ENCODE measurements at places on chromosomes 1 and 21.

GRCh38 chr1:163071405-163072255 is 2.5 kb downstream of the RGS4 start:
- DNase-seq, result no peak

- DNase-seq, result no peak
These were observed 55.6 kb upstream of the ABCD3 start for GRCh38 chr1:94362466-94363058.

GRCh38 chr21:41466024-41466820 is 40.2 kb downstream of the MX1 start:
- DNase-seq, result no peak

- DNase-seq, result no peak
These were observed 21.0 kb downstream of the RSPH1 start for GRCh38 chr21:42475036-42475435.

GRCh38 chr1:109821831-109822745 is 58.4 kb upstream of the EPS8L3 start:
- DNase-seq, result no peak

DNA sequence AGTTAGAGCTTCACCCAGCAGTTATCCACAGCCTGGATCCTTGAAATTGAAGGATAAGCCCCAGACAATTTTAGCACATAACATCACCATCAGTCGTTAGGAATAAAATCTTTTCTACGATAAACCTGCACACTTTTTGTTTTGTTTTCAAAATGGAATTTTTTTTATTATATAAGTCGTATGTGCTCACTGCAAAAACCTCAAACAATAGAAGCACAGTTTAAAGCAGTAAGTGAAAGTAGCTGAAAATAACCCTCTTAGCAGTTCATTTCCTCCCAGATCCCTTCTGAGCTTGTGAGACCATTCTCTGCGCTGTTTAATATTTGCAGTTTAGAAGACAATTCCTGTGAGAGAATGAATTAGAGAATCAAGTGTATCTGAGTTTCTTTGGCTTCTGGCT is 38.3 kb downstream of the ELK4 start:
- no peak for DNase-seq

DNA sequence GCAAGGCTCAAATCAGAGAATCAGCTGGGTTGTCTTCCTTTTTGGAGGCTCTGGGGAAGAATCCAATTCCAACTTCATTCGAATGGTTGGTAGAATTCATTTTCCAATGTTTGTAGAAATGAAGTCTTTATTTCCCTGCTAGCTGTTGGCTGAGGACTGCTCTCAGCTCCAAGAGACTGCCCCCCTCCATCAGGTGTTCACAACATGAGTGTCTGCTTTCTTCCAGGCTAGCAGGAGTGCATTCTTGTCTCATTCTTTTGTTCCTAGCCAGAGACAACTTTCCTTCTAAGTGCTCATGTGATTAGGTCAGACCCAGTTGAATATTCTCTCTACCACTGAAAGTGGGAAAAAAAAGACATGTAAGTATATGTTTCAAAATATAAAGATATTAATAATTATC is 95.2 kb downstream of the HLX start:
- no peak for DNase-seq

DNA sequence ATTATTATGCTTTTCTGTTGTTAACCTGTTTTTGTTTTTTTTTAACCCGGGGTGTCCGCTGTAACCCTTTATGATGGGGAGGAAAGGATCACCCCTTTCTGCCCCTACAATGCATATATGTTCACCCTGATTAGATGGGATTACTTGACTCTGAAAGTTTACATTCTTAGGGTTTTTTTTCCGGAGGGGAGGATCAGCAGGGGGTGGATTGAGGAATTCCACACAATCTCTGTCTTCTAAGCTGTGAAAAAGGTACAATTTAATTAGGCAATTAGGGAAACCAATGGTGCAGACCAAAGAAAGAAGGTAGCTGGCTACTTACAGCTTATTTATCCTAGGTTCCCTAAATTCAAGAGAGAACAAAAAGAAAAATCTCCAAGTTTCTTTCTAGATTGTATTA is 58.3 kb downstream of the EDEM3 start:
- no peak for DNase-seq

GRCh38 chr1:60895252-60895651 is 187.1 kb upstream of the NFIA start:
- no peak for DNase-seq

- DNase-seq, result no peak
These were observed 136.8 kb downstream of the NOS1AP start for GRCh38 chr1:162206300-162206699.

- DNase-seq, result no peak
These were observed 8.2 kb upstream of the NEK2 start for GRCh38 chr1:211683396-211684297.

DNA sequence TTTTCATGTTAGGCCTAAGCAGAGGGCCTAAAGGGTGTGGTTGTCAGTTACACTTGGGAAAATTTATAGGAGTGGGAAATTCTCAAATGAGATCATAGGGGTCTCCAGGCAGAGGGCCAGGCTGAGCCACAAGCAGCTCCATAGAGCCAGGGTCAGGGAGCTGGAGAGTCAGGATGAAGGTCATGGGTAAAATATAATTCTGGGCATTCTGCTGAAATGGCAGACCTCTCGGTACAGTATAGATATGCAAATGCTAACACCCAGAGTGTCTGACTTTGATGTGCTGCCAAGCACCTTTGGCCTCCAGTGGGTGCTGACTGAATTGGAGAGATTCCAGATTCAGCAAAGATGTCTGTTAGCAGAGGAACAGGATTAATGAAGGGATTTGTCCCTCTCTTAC is 40.1 kb downstream of the DNM3 start:
- DNase-seq, result no peak

GRCh38 chr1:68449901-68450300 is at the start of gene RPE65:
Gene RPE65, minus strand, starts transcription at chr1:68449954. Its CDS starts 49 bp downstream, at chr1:68449905.
- DNase-seq, result no peak

DNA sequence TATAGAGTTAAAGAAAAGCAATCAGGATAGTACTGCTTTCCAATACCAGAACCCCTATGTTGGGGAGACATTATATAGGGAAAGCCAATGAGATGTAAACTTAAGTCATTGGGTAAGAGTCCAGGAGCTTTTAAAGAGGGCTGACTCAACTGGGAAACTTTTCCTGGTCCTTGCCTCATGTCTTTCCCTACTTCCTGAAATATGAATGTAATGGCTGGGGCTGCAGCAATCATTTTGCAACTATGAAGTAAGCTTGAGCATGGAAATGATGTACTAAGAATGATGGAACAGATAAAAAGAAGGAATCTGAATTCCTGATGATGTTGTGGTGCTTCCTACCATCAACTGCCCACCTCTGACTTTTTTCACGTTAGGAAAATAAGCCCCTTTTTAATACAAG is 55.7 kb downstream of the WDR3 start:
- no peak for DNase-seq

- no peak for DNase-seq
These were observed 99.5 kb upstream of the LYPLAL1 start for GRCh38 chr1:219074084-219074728.

- DNase-seq, result no peak
These were observed 2.8 kb upstream of the EFHD2 start for GRCh38 chr1:15406614-15407559.

DNA sequence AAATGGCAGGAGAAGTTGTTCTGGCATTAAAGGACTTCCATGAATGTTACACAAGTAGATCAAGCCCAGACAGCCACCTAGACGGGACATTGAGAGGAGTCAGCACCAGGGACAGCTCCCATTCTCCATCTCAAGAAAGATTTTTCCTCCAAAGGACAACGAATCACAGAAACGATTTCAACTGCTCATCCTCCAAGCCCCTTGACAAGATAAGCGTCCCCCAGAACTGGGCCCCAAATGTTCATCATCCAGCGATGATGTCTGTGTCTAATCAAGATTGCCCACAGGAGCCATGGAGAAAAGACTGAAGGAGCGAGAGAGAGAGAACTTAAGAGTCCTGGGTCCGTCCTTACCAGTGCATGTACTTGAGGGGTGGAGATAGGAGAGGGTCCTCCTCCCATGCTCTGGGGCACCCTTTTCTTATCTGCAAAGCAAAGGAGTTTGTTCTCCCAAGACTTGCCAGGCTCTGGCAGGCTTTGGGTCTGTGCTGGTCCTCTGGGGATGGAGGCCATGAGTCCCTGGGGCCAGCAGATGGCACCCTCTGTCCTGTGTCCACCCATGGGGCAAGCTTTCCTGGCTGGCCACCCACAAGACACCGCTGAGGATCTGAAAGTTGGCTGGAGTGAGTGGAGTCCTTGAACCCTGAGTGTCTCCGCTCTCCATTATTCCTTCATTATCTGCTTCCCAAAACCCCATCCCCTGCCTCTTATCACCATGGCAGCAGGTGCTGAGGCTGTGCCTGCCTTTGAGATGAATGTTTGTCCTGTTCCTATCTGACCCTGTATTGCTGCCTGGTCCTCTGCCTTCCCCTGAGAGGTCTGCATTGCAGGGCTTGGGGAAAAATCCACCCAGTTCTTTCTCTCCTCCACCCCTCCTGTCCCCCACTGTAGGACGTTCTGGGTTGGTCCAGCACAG is 164.6 kb downstream of the ACTL8 start:
- no peak for DNase-seq

DNA sequence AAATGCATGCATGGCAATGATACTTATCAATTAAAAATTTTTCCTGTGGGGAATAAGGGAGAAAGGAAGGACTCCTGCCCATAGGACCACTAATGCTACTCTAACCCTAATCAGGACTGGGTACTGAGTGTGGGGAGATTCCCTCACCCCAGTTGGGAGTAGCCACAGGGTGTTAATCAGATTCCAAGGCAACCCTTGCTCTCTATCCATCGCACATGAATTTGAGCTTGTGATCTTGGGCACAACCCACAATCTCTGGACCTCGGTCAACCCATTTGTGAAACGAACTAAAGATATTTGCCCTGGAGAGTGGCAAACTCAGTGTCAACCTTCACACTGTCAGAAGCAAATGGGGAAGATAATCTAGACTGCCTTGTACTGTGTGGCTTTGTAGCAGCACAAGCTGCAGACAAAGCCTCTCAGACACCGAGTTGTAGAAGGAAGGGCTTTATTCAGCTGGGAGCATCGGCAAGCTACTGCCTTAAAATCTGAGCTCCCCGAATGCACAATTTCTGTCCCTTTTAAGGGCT is 69.5 kb downstream of the SERINC2 start:
- no peak for DNase-seq

DNA sequence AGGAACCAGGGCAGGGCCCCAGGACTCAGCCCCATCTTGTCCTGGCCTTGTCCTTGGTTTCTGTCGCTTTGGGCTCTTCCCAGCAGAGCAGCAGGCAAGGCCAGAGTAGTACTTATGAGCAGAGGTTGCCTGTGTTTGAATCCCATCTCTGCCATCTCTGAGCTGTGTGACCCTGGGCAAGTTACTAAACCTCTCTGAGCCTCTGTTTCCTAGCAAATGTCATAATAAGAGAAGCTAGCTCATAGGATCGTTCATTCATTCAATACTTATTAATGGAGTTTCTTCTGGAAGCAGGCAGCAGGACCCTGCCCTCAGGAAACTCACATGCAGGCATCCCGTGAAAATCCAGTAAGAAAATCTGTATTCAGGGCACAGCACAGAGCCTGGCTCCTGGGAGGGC is 84.3 kb downstream of the FBXO2 start:
- no peak for DNase-seq

- DNase-seq, result no peak
These were observed 7.5 kb downstream of the OTUD3 start for GRCh38 chr1:19889656-19890055.

- no peak for DNase-seq
These were observed 35.7 kb downstream of the TENT5C start for GRCh38 chr1:117641536-117641935.

DNA sequence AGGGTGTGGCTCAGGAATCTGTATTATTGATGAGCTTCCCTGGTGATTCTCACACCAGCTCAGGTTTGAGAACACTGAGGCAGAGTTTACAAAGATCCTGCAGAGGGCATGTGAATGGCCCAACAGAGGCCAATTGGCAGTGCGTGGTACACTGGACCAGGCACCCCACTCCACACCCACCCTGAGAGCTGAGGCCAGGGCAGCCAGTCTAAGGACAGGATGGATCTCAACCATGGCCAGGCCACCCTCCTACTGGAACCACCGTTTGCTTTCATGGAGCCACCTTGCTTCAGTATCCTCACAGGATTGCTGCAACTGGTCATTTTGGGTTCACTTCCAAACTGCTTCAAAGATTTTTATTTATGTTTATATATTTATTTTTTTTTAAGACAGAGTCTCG is 7.3 kb upstream of the RASSF5 start:
- DNase-seq, result no peak

DNA sequence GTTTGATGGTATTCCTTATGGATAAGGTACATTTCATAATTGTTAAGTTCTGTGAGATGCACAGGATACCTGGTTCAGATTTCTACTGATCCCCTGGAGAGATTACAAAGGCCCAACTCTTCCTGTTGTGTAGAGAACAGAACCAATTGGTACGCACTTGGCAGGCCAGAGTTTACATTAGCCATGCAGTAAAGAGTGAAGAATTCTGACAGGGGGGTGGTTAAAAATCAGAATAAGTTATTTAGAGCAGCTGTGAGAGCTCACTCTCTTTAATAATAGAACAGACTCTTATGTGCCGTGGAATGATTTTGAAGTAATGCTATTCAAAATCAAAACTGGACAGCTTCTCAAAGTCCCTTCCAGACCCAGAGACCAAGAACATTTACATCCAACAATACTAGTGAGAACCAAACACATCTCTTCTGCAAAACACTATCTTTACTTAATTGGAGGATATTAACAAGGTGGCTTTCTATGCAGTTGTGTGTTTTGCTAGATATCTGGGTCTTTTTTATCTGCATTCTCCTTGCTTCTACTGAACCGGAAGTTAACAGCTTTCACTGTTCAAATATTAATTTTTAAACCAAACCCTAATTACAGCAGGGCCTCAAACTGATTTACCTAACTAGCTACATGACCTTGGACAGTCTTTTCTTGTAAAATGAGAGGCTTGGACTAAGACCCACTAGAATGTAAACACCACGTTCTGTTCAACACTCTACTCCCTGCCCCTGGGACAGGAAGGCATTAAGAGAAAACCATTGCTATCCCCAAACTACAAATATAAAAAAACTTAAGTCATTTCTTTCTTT is 4.0 kb downstream of the USP24 start:
- no peak for DNase-seq

GRCh38 chr1:60547821-60548220 is 474.3 kb upstream of the C1orf87 start:
- no peak for DNase-seq

DNA sequence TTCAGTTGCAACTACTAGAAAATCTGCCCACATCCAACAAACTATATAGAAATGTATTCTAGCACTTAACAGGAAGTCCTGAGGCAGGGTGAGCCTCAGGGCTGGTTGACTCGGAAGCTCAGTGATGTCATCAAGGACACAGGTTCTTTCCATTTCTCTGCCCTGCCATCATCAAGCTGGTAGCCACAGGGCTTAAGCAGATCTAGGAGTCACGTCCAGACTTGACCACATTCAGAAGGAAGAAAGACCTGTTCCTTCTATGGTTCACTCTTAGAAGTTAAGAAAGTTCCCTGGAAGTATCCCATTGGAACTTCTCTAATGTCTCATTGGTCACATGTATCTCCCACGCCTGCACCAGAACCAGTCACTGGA is 438.1 kb downstream of the PRDM2 start:
- no peak for DNase-seq

DNA sequence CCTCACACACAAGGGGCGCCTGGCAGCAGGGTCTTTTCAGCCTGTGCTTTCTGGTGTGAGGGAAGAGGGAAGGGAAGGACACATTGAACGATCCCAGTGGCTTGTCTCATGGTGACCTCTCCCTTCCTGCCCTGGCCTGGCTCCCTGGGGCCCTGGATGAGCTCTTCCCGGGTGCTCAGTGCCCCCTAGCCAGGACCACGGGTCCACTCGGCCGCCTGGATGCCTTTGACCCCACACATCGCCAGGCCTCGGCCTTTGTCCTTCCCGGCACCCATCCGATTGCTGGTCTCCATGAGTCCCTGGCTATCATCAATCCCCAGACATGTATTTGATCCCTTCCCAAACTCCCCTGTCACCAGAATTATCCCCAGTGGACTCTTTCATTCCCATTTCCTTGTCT is 6.0 kb upstream of the TFF3 start:
- no peak for DNase-seq

Measured in stimulated activated CD8-positive, alpha-beta memory T cell treated with anti-CD3 and anti-CD28 coated beads, Interleukin-15, amount 100 ng/mL, for 24 hours (primary cell).